PC-9 (cell line): ENCODE measurements at places on chromosomes 11 and 22.

DNA sequence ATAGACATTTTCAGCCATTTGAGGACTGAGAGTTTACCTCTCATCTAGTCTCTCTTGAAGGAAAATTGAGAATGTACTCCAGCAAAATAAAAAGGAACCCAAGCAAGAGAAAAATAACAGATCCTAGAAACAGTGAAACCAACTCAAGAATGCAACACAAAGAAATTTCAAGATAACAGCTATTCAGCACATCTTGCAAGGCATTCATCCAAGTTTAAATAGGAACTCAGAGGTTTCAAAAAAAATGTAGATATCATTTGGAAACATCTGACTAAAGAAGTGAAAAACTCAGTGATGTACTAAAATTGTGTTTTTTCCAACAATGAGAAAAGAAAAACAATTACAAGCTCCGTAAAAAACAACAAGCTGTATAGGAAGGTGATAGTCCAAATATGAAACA, 76.4 kb downstream of the TMEM135 start:
- DNase-seq, result no peak

DNA sequence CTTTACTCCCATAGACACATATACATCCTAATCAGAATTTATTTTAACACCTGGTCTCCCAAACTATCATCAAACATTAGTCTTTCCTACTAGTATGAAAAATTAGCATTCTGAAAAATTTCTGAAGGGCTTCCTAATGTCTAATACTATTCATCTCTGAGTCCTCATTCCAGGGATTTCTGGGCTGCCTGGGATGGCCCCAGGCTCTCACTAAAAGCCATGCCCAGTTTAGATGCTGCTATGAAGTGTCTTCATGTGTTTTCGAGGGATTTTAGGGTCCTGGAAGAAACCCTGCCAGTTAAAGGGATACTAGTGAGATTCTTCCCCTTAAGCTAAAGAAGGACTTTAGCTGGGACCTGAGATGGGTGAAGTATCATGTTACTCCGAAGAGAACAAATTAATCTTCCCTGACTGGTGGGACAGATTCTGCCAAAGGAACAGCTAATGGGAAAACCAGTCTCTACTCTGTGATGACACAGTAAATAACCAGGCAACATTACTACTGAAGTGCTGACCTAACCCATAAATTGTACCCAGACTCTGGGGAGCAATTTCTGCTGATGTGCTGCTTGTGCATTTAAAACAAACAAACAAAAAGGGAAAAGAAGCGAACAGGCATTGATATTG, 342.6 kb downstream of the SOX6 start:
- no peak for DNase-seq

DNA sequence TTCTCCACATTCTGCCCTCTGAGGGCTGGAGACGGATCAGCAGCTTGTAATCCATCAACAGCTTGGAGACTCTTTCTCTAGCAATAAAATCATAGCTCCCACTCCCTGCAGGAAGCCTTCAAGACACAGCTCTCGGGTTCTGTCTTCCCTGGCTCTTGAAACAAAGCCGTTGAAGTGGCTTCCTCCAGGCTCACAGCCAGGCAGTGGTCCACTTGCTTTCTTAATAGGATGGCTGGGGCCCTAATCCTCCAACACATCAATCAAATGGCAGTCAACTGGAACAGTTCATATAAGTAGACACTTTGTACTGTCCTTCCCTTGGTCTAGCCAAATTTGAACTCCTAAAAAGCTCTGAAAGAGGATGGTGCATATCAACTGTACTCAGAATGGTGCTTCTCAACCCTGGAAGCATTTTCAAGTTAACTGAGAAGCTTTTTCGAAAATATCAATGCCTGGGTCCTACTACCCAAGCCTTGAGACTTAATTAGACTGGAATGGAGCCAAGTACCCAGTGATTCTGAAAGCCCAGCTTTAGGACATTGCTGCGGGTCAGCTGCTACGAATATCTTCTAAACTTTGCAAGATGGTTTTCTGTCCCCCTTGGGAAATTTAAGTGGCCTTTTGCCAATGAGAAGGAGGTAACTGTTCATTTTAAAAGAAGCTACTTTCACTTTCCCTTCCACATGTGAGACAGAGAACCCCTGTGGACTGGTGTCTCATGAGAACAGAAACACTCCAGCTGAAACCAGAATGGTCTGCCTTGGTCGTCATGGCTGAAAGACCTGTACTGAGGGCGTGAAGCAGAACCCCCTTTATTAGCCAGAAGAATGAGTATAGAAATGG, 74.7 kb downstream of the SC5D start:
- DNase-seq, result no peak

DNA sequence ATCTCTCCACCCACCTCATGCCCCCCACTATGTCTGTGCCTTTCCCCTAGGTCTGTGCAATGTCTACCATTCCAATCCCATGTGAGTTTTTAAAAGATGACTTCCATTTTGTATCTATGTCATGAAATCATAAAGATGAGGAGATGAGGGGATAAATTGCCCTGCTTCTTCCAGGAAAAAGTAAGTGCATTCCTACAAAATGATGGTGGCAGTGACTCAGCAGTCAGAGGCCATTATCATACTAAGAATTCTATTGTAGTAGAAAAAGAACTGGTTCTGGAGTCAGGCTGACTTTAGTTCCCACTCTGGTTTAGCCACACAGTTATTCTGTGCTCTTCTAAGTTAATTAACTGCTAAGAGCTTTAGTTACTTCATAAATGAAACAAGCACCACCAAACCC, 89.6 kb upstream of the API5 start:
- no peak for DNase-seq

- no peak for DNase-seq
These were observed 9.4 kb downstream of the CCDC188 start for GRCh38 chr22:20141186-20142077.

- no peak for DNase-seq
These were observed 388.4 kb upstream of the DDI1 start for GRCh38 chr11:103648054-103648453.

DNA sequence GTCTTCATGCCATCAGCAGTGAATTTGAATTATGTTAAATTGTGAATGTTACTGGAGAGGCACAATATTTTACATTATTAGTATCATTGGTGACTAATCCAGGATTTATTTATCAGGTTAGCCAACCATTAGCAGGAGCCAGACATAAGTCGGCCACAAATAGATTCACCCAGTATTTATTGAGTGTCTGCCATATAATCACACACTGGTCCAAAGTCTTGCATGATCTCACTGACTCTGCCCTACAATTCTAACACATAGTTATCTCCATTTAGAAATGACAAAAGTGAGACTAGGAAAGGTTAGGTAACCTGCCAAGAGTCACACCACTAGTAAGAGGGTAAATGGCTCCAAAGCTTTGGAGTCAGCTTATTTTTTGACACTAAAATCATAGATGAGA, 179.6 kb downstream of the BLID start:
- no peak for DNase-seq

DNA sequence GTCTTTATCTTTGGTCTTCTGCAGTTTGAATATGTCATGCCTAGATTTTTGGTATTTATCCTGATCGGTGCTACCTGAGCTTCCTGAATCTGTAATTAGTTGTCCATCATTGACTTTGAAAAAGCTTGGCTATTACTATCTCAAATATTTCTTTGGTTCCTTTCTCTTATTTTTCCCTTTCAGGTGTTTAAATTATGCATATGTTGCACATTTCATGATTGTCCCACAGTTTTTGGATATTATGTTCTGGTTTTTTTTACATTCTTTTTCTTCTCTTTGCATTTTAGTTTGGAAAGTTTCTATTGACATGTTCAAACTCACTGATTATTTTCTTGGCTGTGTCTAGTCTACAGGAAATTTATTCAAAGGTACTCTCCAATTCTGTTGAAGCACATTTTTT, 840.3 kb upstream of the LRRC4C start:
- no peak for DNase-seq

DNA sequence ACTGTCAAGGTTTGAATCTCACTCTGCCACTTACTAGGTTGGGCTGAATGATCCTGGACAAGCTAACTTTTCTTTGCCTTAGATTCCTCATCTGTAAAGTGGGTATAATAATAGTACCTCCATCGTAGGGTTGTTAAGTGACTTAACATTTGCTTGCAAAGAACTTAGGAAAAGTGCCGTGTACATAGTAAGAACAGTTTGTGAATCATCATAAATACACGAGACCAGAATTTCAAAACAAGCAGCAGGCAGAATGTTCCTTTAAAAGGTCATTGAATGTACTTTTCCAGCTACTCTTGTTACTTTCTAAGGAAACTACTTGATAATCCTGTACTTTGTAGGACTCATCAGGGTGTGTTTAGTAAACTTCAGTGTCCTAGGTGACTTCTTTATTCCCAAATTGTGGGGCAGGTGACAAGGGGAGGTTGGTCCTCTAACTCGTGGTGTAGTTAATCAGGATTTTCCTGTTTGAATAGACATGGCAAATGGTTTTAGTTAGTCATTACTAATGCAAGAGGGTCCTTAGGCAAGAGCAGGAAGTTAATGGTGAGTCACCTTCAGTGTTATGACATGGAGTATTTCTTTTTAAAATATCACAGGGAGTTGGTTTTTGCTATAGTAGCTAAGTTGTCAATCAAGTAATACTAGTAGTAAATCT, 67.9 kb downstream of the YAP1 start:
- peak; percentile 100 for DNase-seq

- DNase-seq, result no peak
These were observed 62.9 kb upstream of the SEZ6L start for GRCh38 chr22:26106412-26106811.

- no peak for DNase-seq
These were observed 18.2 kb upstream of the CD81 start for GRCh38 chr11:2358754-2359442.

GRCh38 chr11:131408025-131408640, 37.7 kb downstream of the NTM start:
- no peak for DNase-seq

DNA sequence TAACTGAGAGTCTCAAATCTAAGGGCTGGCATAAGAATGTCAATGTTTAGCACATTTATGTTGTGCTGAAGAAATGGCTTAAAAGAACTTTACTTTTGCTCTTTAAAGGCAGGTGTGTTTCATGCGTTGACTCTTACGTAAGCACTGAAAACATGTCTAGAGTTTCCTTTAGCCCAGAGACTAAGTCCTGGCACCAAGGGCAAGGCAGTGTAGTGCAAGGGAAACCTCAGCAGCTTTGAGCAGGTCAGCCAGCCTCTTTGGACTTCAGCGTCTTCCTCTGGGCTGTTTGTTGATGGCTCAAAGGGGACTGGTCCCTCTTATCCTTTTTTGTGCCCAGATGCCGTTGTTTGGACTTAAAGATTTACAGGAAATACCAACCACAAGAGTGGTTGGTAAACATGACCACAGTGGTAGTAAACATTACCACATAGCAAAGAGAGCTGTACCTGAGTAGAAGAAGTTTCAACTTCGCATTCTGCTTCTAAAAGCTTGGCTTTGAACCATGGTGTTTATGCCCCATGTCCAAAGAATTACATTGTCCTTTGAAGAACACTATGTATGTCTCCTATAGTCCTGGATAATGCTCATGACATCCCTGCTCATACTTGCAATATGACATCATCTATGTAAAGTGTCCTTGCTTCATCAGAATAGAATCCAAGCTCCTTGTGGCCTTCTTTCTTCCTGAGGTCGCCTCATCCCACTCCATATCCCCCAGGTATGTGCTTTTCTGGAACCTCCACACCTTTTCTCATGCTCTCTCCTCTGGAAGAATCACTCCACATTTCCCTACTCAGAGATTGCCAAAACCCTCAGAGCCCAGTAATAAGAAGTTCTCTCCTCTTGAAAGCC, 23.5 kb downstream of the TENM4 start:
- DNase-seq, result no peak

GRCh38 chr11:2102132-2102882, 36.9 kb downstream of the IGF2 start:
- no peak for DNase-seq
